ENCODE measurements at places on chromosomes 16 and 17.

DNA sequence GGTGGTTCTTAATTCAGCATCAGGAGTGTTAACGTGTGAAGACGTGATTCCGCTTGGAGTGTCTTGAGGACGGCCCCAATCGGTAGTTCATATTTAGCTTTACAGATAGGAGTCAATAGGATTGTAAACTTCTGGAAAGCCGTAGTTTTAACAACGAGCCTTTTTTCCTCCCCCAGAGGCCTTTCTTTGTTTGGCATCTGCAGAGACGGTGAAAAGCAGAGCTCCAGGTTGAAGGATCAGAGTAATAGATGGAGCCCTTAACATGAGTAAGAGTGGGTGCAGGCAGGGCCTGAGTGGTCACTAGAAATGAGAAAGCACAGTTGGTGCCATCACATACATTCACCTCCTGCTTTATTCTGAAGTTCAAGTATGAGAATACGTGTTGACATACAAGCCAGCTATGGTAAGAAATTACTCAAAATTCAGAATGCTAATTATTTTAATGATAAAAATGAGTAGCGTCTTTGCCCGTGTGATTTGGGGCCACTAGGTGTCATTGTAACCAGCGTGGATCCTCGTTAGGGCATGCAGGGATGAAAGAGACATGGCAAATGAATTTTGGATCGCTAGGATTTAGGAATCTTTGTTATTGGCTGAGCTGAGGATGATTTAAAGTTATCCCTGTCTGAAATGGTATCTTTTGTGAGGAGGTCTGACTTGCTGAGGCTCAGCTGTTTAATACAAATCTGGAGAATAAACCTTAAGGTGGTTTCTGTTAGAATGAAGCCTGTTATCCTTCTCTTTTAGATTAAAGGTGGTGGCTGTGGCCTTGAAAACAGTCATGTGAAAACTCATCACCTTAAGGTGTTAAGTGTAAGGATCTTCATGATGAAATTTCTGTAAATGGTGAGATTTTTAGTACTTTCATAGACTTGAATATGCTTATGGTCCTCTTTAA, 18.6 kb downstream of the PRCD start:
- DNase-seq, result no peak

- DNase-seq, result no peak
Measured at GRCh38 chr17:13557077-13557476, 44.7 kb downstream of the HS3ST3A1 start.

DNA sequence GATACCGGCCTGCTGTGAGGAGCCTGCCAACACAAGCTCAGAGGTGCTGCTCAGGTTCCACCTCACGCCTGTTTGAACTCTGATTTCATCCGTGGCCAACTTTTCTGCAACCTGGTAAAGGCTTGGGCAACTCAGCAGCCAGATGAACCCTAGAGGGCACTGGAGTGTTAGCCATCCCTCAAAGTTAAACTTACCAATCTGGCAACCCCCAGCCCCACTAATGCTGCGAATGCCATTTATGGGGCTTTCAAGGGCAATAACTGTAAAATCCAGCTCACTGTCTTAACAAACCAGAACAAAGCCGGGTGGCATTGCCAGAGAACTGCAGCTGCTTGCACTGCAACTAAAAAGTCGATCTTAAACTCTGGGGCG, 105.5 kb downstream of the AXIN2 start:
- DNase-seq, result no peak

- DNase-seq, result no peak
Measured at GRCh38 chr16:73369851-73370250, 321.9 kb upstream of the ZFHX3 start.

- no peak for DNase-seq
Measured at GRCh38 chr17:21285164-21286065, 904 bp downstream of the MAP2K3 start.
